ENCODE measurements at places on chromosomes 6 and 20.
A peak's percentile ranks its signal among the peaks of the same experiment; 100 is the strongest.

- DNase-seq: no peak
These were observed 15.4 kb downstream of the BPIFA2 start for GRCh38 chr20:33183312-33183711.

GRCh38 chr6:106360410-106360988, at the start of gene CRYBG1:
CRYBG1 (plus strand) TSS chr6:106360717; CDS start chr6:106360909, 192 bp downstream.
- DNase-seq: peak; percentile 37

- no peak for DNase-seq
These were observed 87.6 kb downstream of the BTBD9 start for GRCh38 chr6:38552121-38552520.

- DNase-seq: no peak
These were observed 87.9 kb downstream of the PDE10A start for GRCh38 chr6:165575158-165575549.

- DNase-seq: no peak
These were observed 38.4 kb downstream of the KIF25 start for GRCh38 chr6:168035661-168036545.

DNA sequence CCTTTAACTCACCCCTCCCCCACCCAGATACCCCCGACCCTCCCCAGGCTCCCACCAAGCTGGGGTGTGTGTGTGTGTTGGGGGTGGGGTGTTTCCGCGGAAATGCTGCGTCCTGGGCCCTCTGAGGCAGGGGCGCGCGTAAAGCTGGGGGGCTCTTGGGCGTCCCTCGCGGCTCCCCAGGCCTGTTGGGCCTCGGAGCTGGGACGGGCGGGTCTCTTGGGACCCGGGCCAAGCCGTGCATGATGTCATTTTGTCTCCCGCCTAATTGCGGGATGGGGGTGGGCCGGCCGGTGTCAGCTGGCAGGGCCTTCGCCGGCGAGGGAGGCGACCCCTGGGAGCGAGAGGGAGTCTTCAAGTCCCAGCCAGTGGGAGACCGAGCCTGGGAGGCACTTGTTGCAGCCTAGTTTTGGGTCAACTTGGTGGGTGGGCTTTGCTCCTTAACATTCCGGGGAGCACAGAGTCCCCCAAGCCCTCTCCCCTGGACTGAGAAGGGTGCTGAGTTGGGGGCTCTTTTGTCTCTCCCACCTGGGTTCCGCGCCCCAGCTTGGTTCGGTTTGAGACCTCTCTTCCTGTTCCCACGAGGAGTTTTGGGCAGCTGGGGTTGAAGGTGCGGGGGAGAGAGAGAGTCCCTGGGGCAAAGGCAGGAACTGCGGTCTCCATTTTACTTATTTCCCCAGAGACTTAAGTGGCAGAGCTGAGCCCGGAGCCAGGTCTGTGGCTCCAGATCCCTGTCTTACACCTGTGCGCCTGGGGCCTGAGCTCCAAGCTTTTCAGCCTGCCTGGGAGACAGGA, 623 bp downstream of the MYBL2 start:
- DNase-seq: no peak

- no peak for DNase-seq
These were observed 8.0 kb upstream of the NPBWR2 start for GRCh38 chr20:64115171-64115911.

- DNase-seq: no peak
These were observed 1273.9 kb upstream of the MAP3K7 start for GRCh38 chr6:91860541-91861335.

DNA sequence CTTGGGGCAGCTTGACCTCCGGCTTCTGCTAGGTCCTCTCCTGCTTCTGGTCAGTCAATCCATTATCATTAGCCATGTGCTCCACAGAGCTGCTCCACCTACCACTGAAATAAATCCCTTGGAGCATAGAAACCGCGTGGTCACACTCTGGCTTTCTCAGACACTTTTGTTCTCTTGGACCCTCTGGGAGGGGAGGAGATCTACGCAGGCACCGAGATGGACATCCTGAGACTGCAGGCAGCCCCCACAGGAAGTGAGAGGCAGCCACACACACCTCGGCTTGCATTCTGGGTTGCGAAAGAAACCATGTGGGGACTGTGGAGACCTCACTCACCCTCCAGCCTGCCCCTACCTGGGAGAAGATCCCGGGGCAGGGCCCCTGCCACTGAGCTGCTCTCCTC, 79.5 kb downstream of the FYN start:
- peak; percentile 44 for DNase-seq

DNA sequence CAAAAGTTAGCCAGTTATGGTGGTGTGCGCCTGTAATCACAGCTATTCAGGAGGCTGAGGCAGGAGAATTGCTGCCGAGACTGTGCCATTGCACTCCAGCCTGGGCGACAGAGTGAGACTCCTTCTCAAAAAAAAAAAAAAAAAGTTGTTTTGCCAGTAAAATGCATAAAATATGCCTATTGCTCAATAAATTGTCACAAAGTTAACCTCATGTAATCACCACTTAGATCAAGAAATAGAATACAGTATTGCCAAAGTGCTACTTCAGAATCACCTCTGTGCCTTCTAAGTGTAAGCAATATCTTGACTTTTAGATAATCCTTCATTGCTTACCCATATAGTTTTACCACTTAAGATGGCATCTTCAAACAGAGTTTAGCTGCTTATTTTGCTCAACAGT, 80.7 kb downstream of the TRMT11 start:
- no peak for DNase-seq

- DNase-seq: no peak
These were observed 2.0 kb upstream of the ADA start for GRCh38 chr20:44653546-44653945.

DNA sequence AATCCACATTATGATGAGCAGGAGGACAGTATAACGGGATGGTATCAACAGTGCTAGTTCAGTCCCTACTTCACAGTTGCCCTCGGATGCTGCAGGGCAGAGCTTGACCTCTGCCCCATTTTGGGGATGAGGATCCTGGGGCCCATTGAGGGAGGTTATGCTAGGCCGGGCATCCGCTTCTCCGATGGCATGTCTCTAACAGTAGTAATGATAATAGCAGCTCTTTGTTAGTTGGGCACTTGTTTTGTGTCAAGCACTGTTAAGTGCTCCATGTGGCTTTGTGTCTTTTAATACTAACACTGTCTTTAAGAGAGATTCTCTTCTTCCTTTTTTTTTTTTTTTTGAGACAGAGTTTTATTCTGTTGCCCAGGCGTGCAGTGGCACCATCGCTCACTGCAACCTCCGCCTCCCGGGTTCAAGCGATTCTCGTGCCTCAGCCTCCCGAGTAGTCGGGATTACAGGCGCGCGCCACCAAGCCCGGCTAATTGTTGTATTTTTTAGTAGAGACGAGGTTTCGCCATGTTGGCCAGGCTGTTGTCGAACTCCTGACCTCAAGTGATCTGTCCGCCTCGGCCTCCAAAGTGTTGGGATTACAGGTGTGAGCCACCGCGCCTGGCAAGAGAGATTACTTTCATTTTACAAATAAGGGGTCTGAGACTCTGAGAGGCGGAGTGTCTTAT, 1.1 kb downstream of the MAPRE1 start:
- no peak for DNase-seq

DNA sequence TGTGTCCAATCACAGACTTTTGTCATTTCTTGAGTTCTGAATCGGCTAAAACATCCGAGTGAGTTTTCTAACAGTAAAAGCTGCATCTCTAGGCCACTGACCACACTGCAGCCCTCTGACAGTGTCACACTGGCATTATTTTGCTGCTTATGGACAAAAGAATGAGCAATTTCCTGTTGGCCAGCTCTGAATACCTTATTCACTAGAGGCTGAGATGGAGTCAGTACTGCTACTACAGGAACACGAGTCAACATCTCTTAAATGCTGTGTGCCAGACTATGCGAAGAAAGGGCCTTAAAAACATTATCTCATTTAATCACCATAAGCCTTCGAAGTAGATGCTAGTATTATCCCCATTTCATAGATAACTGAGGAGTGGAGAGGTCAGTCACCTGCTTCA, 42.5 kb upstream of the IPCEF1 start:
- no peak for DNase-seq

GRCh38 chr6:30613251-30614043, 3.6 kb downstream of the PPP1R10 start:
- no peak for DNase-seq

DNA sequence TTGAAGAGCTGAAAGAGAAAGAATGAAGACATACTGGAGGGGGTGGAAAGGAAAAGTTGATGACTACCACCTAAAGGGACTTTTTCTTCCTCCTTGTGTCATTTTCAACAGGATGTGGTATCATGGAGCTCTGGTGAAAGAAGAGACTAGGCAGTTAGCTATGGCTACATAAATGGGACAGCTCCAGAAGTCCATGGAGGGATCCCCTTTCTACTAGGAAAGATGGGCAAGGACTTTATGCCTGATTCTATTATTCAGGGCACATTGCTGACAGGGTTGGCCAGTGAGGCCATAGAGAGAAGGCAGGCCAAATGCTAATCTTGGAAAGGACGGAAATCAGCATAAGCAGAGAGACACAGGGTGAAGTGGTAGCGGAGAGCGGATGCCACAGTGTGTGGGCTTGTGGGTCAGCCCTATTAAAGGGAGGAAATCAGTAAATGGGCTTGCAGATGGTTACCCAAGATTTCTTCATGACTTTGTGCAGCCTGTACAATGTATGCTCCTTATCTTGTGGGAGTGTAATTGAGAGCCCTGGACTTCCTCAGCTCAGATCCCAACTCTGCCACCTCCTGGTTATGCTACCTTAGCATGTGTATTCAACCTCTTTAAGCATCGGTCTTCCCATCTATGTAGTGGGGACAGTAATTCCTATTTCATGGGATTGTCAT, 77.4 kb upstream of the TMEM170B start:
- DNase-seq: no peak

DNA sequence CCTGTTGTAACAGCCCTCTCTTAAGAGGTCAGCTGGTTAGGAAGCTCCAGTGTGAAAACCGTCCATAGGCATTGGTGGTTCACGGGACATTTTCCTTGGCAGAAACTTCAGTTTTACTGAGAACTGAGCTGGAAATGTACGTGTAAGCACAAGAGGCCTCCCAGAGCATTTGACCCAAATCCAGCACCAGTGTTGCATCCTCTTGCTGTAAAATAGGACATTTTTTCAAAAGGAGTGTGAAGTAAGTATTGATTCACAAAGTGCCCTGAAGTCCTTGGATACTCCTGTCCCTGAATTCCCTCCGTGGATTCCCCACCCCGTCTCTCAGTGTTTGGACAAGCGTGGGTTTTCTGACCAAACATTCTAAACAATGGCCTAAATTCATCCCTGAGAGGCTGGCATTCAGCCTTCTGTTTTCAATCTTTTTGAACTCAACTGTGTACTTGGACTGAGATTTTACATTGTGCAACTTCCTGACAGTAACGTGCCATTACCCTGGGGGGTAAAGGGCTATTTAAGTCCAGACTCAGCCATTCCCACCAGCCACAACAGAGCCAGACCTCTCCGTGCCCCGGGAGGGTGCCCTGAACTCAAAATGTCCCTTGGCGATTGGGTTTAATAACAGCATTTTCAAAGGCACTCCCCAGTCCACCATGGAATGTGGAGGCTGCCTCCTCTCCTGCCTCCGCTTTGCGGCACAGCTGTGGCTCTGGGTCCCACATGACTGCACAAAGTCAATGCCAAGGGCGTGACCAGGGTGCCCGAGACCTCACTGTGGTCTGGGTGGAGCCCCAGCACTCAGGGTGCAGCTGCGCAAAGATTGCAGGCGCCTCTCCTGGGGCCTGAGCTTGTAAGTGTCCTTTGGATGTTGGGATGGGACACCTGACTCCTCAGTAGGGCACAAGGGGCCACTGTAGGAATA, 92.7 kb upstream of the AFDN start:
- DNase-seq: no peak

DNA sequence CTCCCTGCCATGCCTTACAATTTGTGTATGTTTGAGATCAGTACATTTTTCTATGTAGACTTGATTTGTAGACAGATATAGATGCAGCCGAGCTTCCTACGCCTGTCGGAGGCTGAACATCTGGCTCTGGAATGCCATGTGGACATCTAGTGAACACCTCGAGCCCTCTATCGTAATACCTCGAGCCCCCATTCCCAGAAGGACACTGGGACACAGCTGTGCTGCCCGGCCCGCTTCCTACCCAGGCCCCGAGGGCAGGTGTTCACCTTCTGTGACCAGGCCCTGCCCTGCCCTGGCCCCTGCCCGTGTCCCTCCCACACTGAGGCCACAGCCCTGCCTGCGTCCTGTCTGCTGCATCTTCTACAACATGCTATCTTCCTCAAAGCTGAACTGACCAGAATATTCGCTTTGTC, 12.9 kb downstream of the RPS6KA2 start:
- DNase-seq: no peak

DNA sequence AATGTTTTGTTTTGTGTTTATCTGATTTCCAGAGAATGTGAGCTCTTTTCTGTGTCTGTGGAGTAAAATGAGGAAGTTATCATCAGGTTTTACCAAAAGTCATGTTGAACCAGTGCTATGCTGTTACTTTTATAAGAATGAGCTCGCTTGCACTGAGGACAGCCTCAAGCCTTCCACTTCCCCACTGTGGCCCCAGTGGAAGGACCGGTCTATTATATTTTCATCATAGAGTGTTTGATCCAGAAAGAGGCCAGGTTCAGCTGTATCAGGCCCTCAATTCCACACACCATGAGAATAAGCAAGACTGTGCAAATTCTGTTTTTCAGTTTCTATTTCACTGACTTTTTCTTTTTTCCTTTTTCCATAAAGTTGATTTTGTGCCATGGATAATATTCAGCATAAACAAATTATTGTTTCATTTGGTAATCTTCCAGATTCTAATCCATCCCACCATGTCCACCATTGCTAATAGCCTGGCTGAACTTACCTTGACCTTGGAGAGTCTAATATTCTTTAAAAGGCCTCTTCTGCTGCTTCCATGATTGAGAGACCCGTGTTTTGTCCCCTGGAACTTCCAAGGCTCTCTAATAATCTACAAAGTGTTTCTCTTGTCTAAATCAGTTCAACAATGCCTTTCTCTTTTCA, 286.2 kb downstream of the THBS2 start:
- DNase-seq: no peak

DNA sequence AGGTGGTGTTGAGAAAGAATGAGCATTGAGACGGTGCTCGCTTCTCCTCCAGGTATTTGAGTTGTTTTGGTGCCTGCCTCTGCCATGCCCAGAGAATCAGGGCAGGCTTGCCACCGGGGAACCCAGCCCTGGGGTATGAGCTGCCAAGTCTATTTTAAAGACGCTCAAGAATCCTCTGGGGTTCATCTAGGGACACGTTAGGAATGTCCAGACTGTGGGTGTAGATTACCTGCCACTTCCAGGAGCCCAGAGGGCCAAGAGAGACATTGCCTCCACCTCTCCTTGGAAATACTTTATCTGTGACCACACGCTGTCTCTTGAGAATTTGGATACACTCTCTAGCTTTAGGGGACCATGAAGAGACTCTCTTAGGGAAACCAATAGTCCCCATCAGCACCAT, 28.3 kb downstream of the SAYSD1 start:
- DNase-seq: no peak

- DNase-seq: no peak
These were observed 28.0 kb upstream of the ZNF217 start for GRCh38 chr20:53621482-53622246.

DNA sequence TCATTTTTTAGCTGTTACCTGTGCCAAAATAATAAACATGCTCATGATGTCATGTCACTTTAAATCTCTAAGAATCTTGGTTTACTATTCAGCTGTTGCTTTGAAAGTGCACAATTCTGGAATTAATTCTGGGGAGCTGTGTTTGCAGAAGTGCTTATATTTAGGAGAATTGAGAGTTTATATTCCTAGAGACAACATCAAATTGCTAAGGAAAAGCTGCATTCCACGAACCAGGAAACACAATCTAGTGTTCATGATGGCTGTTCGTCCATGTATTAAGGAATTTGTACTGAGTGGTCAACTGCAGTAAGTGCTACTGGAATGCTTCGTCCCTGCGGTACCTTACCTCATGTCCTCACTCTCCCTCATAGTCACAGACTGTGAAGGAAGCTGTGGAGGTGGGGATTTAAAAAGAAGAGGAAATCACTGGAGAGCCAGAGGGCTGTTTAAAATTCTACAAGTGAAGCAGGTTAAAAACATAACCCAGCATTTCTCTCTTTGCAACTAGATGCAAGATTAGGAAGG, 161.0 kb downstream of the TRMT11 start:
- no peak for DNase-seq
